NCI-H2171 treated with DMSO at 0.1 percent for 48 hours (cell line): ENCODE measurements at places on chromosomes 1 and 21.

GRCh38 chr1:81179242-81179641 is 621.5 kb upstream of the ADGRL2 start:
- DNase-seq = no peak

DNA sequence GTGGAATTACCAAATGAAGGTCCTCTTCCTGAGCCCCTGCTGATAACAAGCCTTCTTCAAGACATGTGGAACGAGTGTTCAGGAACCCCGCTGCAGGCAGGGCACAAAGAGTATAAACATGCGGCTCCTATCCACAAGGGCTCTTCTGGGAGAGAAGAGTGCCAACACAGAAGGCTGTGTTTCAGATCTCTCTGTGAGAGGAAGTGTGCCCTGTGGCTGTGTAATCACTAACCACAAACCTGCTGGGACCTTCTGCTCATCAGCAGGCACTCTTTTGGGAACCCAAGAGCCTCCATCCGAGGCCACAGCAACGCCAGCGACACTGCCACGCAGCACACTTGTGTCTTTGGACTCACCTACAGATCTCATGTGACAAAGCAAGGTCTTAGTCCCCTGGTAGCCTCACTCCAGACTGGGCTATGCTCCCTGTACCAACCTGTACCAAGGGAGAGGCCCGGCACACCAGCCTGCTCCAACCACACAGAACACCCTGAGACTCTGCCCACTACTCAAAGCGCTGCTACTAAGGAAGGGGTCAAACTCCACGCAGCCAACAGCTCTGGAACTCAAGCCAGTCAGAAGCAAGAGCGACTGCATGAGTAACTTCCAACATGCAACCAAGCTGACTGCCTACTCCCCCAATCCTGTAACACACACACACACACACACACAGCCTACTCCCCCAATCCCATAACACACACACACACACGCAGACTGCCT is 7.8 kb downstream of the PTTG1IP start:
- peak; percentile 11 for DNase-seq

DNA sequence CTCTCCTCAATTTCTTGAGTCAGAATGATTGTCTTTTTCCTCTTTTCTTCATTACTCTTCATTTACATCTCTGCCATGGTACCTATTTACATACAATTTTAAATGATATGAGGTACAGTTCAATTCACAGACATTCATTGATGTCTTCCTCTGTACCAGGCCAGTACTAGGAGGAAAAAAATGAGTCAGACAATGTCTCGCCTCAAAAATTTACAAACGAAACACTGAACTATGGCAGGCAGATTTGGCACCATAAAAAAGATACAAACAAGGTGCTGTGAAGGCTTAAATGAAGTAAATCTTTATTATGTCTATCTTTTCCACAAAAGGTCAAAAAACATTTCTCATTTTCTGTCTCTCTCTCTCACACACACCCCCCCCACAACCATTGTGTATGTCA is 71.0 kb downstream of the RGS13 start:
- no peak for DNase-seq

GRCh38 chr1:9321480-9321849 is 28.8 kb downstream of the SPSB1 start:
- DNase-seq = no peak

DNA sequence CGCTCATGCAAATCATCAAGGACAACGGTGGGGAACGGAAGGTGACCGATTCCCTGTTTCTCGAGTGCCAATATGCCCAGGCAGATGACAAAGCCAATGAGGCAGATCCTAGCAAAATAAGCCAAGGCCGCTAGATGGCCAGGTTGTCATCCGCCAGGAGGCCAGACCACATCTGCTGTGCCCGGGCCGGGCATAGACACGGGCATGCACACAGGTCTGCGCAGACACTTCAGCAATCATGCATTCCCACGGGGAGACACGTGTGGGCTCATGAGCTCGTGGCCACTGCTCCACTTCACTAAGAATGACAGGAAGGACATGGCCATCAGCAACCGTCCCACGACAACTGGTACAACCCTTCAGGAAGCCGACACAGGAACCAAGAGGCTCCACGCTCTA is 23.4 kb downstream of the WDR4 start:
- DNase-seq = no peak

DNA sequence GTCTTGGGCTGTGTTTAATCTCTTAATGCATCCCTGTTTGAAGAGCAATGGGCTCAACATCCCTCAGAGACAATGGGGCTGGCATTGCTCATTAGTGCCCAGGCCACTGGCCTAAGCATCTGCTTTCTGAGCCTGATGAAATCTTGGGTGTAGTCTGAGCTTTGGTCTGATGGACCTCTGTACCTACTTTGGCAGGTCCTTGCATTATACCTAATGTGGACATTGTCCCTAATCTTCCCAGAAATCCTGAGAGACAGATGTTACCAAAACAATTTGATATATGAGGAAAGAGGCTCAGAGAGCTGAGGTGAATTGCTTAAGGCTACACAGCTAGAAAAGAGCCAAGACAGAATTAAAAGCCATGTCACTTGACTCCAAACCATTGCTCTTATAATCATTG is 95.0 kb downstream of the PTPRU start:
- DNase-seq = no peak

- DNase-seq = peak; percentile 93
Measured at GRCh38 chr21:43933199-43933598, 68.2 kb downstream of the AGPAT3 start.
